ENCODE measurements at places on chromosomes 4 and X.

DNA sequence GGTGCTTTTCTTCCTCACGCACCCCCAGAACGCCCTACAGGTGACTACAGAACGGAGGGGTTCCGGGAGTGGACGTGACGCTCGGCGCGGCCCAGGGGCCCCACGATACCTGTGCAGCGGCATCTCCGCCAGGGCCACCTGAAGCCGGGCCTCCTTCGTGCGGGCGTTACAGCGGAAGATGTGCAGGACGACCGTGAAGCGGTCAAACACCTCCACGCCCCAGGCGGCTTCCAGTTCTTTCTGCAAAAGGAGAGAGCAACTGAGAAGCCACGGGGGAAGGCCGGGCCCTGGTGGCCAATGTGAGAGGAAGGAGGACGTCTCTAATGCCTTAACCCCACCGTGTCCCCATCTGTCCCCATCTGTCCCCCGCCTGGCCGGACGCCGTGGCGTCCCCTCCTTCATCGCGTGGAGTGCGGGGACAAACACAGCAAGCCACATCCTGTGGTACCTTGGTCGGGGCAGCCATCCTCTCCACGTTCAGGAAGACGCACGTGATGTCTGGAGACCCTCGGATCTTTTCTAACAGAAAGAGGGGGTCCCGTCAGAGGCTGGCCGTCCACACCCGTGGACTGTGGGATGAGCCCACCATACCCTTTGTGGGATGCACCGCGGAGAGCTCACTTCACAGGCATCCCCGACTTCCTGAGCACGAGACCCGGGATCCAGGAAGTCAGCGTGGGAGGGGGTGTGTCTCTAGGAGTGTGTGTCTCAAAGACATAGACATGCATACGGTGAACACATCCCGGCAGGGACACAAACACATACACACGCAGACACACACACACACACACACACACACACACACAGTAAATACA, 3.6 kb downstream of the GTPBP6 start:
- no peak for DNase-seq

DNA sequence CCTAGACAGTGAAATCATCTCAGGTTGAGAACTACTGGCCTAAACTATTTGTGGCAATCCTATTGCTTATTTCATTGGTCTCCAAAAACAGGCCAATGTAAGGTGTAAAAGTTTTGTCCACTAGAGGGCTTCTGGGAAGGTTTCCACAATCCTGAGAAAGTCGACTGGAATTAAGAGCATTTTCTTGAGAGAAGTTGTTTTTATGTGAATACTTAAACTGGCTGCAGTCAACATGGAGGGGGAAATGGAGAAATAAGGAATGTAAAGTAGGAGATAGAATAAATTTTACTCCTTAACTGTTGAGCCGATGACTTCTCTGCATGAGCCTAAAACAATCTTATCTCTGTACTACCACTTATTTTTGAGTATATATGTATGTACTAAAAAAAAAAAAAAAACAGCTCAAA, 11.0 kb upstream of the EIF4E start:
- no peak for DNase-seq

GRCh38 chrX:6446582-6446981, 88.3 kb downstream of the VCX3A start:
- DNase-seq, result no peak

GRCh38 chr4:122990891-122991290, 68.5 kb upstream of the NUDT6 start:
- no peak for DNase-seq

DNA sequence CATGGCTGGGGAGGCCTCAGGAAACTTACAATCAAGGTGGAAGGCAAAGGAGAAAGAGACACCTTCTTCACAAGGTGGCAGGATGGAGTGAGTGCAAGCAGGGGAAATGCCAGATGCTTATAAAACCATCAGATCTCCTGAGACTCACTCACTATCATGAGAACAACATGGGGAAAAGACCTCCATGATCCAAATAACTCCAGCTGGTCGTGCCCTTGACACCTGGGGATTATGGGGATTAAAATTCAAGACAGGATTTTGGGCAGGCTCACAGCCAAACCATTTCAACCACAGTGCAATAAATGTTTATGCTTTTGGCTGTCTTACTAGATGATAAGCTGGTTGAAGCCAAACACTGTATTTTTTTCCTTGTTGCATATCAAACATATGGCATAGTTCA, 1112.4 kb downstream of the STIM2 start:
- DNase-seq, result no peak

DNA sequence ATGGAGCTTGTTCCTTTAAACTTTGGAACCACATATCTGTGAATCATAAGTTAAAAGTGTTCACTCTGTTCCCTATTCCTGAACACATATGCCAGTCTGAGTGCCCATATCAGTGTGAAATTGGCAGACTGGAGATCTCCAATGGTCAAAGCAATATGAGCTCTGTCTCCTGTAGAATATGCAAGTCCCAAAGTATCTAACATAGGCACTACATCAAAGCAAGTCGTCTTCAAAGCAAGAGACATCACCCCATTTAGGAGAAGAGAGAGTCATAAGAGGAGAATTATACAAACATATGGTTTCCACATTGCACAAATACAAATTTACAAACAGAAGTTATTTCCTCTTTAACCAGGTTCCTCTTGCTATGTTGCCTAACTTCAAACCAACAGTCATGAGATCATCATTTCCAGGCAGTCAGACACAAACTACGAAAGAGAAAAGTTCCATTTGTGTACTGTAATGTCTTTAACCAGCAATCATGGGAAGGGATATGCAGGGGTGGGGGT, 9.9 kb upstream of the GK start:
- DNase-seq, result peak; percentile 30

- DNase-seq, result no peak
Observed at GRCh38 chrX:10288373-10288975, 131.7 kb downstream of the CLCN4 start.

DNA sequence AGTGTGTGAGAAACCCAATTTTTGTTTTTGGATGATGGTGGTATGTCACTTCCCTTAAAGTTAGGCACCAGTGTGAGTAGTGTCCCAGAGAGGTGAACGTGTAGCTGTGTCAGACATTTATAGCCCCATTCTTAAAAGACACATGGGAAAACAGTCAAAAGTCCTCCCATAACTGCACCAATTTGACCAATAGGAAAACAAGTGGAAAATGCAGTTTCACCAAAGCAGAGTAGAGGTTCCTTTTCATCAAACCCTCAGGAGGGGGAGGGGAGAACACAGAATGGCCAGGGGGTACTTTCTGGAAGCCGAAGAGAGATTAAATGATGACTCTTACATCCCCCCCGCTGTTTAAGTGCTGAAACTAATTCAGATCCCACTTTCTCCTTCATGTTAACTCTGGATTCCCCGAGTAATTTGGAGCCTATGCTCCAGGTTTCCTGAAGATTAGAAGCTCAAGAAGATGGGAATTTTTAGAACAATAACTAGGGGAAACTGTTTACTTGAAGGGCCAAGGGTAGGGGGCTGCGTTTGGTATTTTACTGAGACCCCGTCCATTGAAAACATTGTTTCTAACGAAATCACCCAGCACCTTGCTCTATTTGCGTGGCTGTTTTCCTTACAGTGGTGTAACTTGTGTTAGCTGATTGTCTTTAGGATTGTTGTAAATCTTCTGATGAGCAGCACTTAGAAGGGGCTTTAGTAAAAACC, 2.1 kb upstream of the LEF1 start:
- DNase-seq, result no peak

DNA sequence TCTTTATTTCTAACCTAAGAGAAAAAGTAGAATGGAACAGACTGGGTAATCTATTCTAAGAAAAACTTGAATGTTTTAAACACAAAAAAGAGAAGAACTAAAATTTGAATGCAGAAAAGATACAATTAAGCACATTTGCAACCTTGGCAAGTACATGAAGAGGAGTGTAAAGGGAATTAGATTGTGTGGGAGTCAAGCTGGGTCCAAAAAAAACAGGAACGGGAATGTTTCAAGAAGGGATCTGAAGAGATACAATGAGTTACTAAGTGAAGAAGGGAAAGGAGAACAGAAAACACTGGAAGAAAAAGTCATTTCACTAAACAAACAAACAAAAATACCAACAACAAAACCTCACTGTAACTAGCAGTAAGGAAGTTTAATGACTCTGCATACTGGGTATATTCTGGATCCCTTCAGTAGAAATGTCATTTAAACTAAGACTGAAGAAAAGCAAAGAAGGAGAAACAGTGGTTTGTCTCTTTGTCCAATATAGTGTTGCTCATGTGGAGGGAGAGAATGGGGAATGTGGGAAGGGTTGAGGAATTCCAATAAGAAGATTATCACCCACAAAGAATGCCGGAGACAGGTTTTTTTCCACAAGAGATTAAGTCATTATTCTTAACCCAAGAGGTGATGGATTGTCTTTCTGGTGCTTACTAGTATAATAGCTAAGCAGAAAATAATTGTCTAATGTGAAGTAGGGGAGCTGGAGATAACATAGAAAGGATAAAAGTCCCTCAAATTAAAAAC, 50.4 kb upstream of the PTPN13 start:
- no peak for DNase-seq

GRCh38 chrX:48466696-48467095, 3.4 kb downstream of the SLC38A5 start:
- DNase-seq, result no peak

DNA sequence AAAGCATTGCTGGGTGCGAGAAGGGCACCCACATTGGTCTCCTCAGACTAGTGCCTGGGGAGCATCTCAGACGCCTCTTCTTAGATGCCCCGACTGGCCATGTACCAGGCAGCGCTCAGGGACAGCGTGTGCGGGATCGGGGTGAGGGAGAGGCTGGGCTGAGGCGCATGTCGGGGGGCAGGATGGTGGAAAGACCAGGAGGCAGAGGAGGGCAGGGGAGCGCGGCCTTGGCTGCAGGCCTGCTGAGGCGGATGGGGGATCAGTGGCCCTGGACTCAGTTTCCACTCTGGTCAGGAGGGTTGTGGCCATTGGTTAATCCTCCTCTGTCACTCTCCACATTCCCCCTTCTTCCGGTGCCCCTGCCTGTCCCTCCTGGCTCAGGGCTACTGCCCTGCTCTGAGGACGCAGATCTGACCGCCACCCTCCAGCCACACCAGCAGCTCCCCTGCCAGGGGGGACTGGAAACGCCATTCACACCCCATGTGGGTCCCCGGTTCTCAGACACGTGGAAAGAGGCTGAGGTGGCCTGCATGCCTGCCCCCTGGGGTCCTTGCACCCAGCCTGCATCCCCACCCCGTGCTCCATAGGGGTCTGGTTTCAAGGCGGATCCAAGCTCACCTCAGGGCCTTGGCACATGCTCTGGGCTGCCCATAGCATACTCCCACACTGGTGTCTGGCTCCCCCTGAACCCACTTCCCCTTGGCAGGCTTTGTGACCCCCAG, 105.9 kb downstream of the CPZ start:
- DNase-seq, result no peak

- DNase-seq, result no peak
Observed at GRCh38 chr4:101599620-101600019, 190.9 kb upstream of the BANK1 start.

- DNase-seq, result no peak
Observed at GRCh38 chrX:24839331-24839730, 145.6 kb downstream of the POLA1 start.

- no peak for DNase-seq
Observed at GRCh38 chrX:128759745-128760144, 707.5 kb upstream of the ACTRT1 start.

DNA sequence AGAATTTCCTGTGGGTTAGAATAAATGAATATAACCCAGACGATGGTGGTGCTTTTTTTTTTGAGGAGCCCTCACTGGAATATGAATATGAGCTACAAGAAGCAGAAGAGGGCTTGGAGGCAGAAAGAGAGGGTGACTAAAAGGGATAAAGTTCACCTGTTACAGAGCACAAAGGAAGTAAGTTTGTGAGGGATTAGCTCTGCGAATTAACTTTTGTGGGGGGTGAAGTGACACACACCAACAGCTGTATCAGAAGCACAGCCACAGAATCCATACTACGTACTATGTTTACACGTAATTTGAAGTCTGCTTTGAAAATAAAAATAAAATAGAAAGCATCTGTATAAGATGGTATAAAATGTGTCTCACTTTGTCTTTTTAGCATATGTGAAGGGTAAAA, 963.6 kb upstream of the DIAPH2 start:
- DNase-seq, result no peak

DNA sequence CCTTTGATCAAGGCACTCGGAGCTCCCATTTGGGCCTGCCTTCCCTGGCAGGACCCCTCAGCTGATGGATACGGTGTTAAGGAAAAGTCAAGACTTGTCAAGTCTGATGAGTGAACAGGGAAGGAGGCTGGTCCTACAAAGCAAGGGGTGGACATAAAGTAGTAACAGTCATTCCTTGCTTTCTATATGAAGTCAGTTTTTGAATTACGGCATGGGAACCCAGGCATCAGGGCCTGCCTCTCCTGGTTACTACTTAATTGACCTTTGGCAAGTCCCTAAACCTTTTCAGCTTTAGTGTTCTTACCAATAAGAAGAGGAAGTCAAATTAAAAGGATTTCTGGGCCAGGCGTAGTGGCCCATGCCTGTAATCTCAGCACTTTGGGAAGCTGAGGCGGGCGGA, 7.0 kb downstream of the CHST7 start:
- no peak for DNase-seq

GRCh38 chr4:143148521-143148920, 36.2 kb upstream of the USP38 start:
- DNase-seq, result no peak

DNA sequence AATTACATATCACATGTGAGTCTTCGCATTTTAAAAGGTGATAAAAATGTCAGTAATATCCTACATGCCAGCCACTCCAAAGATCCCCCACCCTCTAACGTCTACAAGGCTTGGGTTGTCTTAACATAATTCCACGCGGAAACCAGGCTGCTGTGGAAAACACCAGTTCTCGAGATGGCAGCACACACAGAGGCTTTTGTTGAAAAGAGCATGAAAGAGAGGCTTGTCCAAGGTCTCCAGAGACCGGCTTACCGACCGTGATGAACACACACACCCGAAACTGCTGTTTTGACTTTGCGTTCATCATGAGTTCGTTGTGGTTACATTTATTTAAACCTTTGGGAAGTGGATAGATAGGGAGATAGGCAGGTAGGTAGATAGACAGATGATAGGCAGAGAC, 87.9 kb downstream of the CRLF2 start:
- DNase-seq, result no peak

DNA sequence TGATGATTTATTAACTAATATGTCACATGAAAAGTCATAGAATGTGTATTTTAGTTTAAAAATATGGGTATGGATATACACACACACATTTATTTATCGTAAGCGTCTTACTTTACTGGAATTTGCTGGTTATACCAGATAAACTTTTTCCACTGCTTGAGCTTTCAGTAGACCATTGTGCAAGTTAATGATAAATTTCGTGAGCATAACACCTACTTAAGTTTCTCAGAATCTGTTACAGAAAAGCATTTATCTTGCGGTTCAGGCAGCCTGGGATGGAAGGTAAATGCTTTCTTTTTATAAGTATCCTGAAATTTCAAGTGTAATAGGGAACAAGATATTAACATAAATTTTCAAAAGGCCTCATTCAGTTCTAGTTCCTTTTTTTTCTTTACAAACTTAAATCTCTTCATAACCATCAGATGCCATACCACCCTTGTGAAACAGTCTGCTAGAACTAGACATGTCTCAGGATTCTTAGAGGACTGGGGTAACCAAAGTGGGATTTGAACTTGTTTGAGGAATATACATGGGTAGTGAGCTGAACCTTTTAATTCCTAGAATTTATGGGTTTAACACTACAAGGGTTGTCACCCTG, 27.7 kb downstream of the ATP7A start:
- no peak for DNase-seq
